ENCODE measurements at places on chromosomes 5 and 9.

DNA sequence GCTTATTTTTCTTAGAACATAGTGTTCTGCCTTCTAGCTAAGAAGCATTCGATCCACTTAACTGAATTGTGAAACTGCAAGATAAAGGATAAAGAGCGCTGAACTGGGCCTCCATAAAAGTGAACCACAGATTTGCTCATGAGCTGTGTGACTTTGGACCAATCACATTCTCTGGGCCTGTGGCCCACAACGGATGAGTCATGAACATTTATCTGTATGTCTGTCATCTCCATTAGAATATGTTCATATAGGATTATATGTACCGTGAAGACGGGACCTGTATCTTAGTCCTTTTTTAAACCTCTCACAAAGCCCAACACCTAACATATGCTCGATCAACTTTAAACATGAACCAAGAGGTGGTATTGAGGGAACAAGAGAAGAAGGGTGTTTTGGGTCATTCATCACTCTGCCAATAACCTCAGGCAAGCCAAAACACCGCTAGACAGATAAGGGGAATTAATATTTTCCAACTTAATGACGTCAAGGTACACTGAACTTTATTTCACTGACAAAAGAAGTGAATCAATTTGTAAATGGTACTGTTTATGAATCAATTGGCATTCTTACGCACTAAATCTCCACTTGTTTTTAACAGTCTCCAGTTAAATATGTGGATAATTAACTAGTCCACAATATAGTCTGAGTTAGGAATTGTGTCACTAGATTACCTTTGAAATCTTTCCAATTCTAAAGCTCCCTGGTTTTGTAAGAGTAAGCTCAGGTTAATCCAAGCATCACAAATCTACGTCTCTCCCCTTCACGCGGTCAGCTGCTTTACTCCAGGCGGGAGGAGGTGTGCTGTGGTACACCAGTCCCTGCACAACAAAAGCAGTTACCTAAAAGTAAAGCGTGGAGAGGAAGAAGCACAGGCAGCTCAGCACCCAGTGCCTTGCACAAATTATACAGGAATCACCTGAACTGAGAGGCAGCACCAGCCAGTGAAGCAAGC lies 1.6 kb downstream of the TMEM245 start:
- DNase-seq, result no peak

GRCh38 chr5:158898185-158899177 lies 201.2 kb downstream of the EBF1 start:
- no peak for DNase-seq

GRCh38 chr5:154047324-154047723 lies 8.6 kb downstream of the MFAP3 start:
- DNase-seq, result no peak

GRCh38 chr9:119852390-119852789 lies 483.2 kb upstream of the BRINP1 start:
- no peak for DNase-seq

DNA sequence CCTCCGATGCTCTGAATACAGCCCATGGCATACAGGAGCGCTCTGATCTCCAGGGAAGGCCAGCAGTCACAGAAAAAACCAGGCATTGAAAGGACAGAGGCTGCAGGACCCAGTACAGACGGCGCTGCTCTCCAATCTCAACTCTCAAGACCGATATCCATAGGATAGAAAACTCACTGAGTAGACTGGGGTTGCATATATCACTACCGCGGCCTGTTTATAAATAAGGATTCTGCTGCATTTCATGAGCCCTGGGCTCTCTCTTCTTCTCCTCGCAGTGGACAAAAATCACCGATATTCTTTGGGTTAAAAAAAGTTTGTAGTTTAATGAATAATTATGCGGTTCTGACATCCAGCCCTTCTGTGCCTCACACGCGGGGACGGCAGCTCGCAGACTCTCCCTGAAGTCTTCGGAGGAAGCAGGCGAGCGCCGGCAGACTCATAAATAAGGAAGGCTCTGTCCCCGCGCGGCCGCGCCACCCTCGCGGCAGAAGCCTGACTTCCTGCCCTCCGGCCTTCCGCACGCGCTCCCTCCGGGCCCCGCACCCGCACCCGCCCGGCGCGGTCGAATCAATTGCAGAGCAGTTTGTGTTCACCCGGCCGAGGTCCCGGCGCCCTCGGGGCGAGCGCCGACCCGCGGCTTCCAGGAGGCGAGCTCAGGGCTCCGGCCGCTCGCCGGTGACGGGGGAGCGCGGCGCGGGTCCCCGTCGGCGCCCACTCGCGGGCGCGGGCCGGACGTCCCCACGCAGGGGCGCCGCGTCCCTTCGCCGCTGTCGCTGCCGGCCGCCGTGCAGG lies at the start of gene FAM78A:
Gene FAM78A (minus strand): TSS at position 417 of the 795 bp plus-strand sequence. CDS start 331 bp downstream, at position 86.
- no peak for DNase-seq

DNA sequence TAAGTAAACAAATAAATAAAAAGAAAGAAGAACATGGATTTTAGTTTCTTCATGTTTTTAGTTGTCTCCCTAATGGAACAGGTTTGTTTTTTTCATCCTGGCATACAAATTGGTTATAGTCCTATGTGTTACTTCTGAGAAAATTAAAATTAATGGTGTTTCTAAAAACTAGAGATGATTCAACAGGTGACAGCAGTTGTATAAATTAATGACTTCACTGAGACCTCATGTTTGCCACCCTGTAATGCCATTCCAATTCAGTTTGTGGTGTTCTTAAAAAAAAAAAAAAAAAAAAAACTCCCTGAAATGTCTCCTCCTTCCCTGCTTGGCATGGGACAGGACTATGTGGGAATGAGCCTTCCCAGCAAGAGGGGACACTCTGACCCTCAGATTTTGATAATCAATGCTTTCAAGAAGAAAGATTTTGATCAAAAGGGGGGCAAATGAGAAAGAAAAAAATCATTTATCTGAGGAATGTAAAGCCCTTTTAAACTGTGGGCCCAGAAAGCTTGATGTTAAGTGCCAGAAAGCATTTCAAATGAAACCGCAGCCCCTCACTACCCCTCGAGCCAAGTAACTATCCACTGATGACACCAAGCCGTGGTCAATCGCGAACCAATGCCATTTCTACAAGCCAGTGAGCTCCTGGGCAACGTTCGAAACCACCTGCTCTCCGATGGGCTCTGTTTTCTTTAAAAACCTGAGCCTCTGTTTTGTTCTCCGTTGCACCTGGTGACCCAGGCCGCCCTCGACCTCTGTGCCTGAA lies 941 bp downstream of the EXD3 start:
- no peak for DNase-seq

DNA sequence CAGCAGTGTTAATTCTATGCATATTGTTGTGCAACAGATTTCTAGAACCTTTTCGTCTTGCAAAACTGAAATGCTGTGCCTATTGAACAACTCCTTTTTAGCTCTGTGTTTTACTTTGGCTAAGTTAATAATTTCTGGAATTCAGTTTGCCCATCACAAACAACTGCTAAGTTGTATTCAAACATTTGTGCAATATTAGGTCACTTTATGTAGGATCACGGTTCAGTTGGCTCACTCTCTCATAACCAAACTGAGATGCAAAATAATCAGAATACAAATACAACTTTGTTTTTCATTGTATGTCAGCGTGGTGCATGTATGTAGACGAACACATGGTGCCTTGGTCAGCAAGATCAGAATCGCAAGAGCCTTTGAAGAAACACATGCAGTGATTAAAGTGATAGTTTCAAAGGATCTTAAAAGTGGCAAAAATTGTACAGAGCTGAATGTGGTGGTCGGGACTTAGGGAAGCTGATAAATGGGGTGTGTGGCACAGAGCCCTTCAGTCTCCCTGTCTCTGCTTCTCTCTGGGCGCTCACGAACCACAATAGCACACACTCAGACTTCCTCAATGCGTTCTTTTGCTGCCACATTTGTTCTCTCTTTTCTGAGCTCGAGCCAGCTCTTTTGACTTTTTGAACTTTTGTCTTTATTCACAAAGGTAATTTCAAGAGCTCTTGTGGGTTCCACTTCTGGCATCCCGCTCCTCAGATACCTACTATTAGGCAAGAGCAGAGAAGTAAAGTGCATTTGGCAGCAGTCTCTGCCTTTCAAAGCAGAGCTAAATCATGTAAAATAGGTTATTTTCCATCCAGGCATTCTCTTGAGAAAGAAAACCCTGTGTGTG lies 112.4 kb upstream of the CTSL start:
- DNase-seq, result no peak

DNA sequence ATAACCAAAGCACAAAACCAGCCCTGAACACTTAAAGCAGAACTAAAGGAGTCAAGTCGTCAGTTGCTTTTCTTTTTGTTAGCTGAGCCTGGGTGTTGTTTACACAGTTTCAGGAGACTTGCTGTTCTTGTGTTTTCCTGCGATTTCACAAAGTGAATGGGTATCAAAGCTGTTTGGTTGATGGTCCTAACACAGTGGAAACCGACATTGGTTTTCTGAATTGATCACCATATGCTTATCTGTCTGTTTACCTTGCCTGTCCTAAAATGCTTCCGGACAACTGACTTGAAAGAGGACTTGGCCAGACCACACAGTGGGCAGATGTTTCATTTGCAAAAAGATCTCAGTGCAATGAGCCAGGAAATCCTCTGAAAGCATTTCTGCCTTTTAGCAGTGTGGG lies 676.4 kb downstream of the PRELID2 start:
- DNase-seq, result no peak

GRCh38 chr9:127611603-127611898 lies 526 bp upstream of the STXBP1 start:
- DNase-seq, result no peak

DNA sequence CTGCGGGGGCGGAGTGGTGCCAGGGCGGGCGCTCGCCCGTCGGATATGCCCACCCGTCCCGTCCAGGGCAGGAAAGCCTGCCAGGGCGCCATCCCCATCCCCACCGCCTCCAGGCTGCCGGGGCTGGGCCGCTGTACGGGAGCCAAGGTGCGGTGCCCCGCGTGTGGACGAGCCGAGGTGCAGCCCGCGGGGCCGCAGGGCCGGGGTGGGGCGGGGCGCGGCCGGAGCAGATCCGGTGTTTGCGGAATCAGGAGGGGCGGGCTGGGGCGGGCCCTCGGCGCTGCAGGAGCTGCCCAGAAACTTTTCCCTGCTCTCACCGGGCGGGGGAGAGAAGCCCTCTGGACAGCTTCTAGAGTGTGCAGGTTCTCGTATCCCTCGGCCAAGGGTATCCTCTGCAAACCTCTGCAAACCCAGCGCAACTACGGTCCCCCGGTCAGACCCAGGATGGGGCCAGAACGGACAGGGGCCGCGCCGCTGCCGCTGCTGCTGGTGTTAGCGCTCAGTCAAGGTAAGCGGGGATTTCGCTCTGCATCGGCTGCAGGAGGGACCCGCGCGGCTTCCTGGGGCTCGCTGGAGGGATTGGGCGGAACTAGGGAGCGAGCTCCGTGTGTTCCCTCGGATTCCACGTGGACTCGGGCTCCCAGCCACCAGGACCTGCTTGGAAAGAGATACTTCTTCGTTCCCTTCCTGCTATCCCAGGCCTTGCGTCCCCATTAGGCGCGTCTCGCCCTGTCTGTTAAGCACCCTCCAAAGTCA lies at the start of gene ITGA2:
Gene ITGA2 (plus strand): TSS at position 328 of the 756 bp plus-strand sequence. CDS start 117 bp downstream, at position 445.
- peak; percentile 5 for DNase-seq

DNA sequence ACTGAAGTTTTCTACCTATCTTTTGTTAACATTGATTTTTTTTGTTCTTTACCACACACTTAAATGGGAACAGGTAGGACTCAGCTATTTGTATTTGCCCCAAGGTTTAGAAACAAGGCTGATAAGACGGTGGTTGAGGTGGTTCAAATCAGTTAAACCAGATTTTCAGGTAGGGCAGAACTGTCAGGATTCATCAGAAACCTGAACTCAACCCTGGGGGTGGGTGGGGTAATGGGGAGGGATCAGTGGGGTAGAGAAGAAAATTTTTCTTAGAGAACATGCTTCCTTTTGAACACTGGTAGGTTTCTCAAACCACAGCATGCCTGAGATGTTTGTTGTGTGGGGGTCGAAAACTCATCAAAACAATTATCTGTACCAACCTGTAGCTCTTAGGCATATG lies 113.0 kb downstream of the BASP1 start:
- no peak for DNase-seq
